ENCODE measurements at places on chromosomes 11 and 22.

DNA sequence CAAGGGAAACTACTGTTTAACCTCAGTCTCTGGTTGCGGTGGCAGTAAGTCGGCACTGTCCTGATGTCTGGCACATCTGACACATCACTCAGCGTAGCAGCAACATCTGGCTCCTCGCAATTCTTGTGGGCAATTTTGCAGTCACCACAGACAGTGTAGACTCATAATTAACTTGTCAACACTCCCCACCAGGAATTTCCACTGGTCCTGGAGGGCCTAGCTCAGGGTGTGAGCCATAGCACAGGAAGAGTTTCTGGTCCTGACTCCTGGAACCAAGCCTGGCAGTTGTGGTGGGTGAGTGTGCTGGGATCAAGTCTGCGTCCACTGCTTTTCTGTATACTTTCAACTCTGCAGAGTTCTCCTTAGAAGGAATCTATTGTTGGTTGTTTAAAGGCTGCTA lies 209.7 kb downstream of the SNX19 start:
- no peak for DNase-seq

GRCh38 chr11:43992183-43992582 lies 49.7 kb downstream of the C11orf96 start:
- no peak for DNase-seq

- peak; percentile 83 for DNase-seq
Measured at GRCh38 chr22:19730655-19731360, 7.5 kb downstream of the GP1BB start.

- DNase-seq, result no peak
Measured at GRCh38 chr11:94332814-94333213, 28.4 kb downstream of the IZUMO1R start.

- no peak for DNase-seq
Measured at GRCh38 chr11:129965248-129965647, 37.4 kb downstream of the PRDM10 start.

- no peak for DNase-seq
Measured at GRCh38 chr22:17743661-17744411, 30.4 kb downstream of the BID start.

GRCh38 chr22:47205081-47205491 lies 442.6 kb downstream of the TBC1D22A start:
- DNase-seq, result no peak

DNA sequence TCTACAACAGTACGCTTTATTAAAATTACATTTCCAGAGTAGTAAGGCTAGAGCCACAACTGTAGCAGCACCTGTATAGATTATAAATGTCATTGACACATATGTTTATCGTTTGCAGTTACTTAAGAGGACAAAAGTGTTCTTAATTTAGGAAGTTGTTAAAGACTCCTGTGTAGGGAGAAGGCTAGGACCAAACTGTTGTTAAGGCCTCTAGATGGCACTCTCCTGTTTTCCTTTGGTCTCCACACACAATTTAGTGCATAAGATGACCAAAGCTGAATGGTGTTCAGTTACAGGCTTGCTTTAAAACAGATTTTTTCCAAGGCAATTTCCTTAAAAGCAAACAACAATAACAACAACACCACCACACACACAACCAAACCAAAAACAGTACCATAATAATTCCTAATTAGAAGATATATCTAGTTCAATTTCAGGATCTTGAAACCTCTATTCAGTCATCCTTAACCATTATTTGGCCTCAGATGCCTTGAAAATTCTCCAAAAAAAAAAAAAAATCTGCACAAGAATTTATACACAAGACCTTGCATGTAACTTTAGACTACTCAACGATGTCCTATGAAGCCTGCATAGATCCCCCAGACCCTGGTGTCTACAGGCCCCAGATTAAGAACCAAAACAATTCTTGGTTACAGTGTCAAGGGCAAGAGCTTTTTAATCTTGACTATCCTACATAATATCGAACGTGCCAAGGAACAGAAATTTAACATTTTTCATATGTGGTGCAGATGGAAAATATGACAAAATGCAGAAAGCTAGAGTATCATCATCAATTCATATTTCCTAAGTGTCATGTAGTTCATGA lies 42.6 kb upstream of the APOA1 start:
- DNase-seq, result peak; percentile 72
